Mucosa of descending colon (tissue), 3 donors: ENCODE measurements at places on chromosomes 6 and 20. TPM values are rescaled to one million over a fixed set of nuclear protein-coding genes. Genes with fewer than 3 reads are reported as not detected.

Gene C6orf141
- total RNA-seq = 10.6 TPM

Gene TCP11
- total RNA-seq = not detected

Gene CSTF1
- total RNA-seq = 27.3 TPM

Gene IRF4
- 10.5 TPM for total RNA-seq

Gene CDK19
- 34.3 TPM for total RNA-seq

Gene RCAN2
- total RNA-seq = 5.1 TPM
